ENCODE measurements at places on chromosomes 5 and 9.

DNA sequence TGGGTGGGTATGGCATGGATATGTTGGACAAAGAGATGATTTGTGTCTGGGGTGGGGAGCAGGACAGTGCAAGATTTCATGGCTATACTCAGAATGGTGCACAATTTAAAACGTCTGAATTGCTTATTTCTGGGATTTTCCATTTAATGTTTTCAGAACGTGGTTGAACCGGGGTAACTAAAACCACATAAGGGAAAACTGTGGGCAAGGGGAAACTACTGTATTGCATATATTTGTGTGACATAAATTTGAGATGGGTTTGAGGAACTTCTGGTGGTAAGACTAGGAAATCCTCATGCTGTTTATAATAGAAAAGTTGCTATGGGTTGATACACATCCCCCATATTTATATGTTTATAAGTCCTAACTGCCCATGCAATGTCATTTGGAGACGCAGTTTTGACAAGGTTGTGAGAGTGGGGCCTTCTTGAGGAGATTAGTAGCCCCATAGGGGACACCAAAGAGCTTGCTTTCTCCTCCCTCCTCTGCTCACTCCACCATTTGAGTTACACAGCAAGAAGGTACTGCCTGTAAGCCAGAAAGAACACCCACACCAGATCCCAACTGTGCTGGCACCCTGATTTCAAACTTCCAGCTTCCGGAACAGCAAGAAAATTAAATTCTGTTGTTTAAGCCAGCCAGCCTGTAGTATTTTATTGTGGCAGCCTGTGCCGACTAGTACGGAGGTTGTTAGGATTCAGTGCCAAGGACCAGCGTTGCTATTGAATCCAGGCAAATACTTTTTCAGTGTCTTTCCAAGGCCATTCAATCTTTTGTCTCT, 2118.9 kb downstream of the MAT2B start:
- no peak for DNase-seq

- DNase-seq = no peak
Observed at GRCh38 chr5:17021602-17021932, 85.5 kb upstream of the MYO10 start.

DNA sequence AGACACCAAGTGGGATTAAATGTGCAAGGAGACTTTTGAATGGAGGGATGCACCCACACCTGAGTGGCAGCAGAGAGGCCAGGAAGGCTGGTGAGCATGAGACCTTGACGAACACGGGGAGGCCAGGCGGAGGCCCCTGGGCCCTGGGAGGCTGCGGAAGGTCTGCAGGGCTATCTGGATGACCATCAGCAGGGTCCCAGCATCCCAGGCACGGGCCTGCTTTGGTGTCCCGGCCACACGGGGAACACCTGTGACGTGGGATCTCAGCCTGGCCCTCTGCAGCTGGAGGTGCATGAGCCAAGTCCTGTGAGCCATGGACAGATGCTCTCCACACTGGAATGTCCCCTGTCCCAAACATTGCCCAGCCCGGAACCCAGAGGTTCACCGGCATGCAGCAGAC, 174.0 kb upstream of the FOXD4L5 start:
- no peak for DNase-seq

DNA sequence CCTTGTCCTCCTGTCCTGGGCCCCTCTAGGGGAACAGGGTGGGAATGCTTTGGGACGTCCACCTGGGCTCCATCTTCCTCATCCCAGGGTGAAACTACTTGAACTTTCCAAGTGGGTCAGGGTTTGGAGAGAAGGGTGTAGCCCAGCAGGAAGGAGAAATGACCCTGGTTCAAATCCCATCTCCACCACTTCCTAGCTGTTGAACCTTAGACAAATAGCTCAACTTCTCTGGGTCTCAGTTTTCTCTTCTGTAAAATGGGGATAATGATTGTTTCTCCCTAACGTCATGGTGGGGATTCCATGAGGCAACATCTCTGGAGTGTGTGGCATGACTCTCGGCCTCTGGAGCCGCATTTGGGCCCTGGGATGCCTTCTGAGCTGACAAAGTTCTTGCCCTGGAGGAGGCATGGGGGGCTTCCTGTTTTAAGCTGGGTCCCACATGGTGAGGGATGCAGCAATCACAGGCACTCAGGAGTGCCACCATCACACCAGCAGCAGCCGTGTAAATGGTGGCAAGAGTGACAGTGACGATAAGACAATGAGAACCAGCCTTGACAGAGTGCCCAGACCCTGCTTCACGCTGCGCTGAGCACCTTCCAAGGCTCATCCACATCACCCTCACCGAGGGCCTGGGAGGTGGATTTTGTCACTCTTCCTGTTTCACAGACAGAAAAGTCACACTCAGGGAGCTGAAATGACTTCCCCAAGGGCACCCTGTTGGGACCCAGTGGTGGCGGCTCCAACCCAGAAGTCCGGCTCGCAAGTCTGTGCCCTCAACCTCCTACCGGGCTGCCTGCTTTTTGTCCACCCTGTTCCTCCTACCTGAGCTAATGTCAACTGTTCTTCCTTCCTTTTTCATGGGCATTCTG, 69.5 kb upstream of the IER5L start:
- no peak for DNase-seq

GRCh38 chr5:112892776-112893175, 29.3 kb downstream of the REEP5 start:
- DNase-seq = no peak

DNA sequence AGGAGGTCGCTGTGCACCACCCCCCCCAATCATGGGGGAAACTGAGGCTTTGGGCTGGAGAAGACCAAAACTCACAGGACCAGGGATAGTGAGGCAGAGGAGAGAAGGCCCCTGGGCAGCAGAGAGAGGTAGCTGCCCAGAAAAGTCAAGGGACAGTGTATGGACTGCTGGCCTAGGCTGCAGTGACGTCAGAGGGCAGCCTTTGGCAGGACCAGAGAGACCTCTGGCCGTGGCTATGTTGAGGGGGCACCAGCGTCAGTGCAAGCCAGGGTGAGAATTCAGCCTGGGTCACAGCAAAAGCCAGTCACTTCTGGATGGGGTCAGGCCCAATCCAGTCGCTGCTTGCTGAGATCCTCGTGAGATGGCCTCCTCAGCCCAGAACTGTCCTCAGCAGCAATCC, 26.5 kb downstream of the FLT4 start:
- DNase-seq = no peak

Data from activated CD4-positive, alpha-beta T cell treated with anti-CD3 and anti-CD28 coated beads, Interleukin-2, amount 50 U/mL, for 4 hours (primary cell).